ENCODE measurements at places on chromosomes 16 and 17.

DNA sequence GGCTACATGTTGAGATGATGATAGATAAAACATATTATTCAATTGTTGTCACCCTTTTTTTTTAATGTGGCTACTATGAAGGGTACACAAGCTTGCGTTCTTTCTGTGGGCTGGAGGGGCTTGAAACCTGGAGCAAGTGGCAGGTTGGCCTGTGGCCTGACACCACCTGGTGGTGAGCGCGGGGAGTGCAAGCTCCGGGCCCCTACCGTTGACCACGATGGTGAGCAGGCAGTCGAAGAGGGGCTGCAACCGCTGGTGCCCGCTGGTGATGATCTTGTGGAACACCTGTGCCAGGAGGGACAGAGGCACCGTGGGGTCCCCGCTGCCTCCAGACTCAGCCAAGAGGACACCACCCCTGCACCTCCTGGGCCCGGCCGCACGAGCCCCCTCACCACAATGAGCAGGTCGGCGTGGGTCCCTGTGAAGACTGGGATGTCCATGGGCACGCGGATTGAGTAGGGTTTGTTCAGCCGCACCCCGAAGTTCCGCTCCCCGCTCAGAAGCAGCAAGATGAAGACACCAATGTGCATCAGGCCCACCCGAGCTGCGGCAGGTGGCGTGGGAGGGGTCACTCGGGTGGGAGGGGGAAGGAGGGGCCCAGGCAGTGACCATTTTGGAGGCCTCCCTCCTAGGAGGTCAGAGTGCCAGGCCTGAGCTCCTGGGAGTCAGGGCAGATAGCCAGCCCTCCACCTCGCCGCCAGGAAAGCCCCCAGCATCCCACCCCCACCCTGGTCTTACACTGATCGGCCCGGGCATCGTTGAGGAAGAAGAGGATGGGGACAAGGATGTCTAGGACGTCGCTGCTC is 14.4 kb downstream of the HID1 start:
- peak; percentile 85 for DNase-seq

DNA sequence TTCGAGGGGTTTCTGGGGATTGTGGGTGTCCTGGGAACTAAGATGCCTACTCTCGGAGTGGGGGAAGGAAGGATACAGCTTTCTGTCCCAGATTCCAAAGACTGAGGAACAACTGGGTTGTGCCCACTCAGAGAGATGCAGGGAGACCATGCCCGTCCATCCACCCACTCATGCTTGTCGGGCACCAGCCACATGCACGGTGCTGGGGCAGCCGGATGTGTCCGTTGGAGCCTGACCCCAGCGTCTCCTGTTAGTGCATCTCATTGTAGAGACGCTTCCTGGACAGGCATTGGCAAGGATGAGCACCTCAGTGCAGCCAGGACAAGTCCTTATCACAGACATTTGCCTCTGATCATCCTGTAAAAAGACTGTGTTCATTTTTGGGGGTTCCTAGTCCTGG is 58.1 kb downstream of the METRNL start:
- no peak for DNase-seq

- DNase-seq, result no peak
Observed at GRCh38 chr16:30445149-30445407, 596 bp downstream of the SEPHS2 start.

DNA sequence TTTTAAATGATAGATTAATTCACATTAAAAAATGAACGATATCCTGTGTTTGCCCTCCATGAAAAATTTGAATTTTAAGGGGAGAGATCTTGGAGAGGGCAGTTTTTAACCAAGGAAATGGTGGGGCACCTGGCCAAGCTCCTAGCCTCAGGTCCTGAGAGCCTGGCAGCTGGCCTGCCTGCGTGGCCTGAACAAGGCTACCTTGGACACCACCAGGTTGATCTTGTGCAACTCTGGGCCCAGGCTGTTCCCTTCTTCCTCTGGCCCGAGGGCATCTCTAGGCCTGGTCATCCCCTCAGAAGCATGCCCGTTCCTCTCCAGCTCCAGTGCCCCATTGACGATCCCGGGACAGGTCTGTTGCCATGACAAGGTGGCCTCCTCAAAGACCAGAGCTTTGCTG is 33.4 kb upstream of the LONP2 start:
- DNase-seq, result no peak

- DNase-seq, result no peak
Observed at GRCh38 chr16:86906623-86907022, 328.3 kb downstream of the FOXL1 start.

DNA sequence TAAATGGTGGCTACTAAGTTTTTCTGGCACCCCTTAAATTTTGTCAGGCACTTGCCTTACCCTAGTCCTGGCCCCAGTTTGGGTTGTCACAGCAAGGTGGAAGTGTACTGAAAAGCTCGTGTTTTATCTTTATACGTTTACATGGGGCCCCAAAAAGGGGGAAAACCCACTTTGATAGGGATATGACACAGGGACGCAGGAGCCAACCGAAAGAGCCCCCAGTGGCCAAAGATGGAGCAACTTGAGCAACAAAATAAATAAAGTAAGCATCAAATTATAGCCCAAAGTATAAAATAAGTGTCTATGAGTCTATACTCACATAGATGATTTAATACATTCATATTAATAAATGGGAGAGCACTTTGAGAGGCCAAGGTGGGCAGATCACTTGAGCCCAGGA is 5.0 kb upstream of the CETP start:
- DNase-seq, result no peak

- DNase-seq, result no peak
Observed at GRCh38 chr17:7582396-7583252, 1.0 kb upstream of the MPDU1 start.

DNA sequence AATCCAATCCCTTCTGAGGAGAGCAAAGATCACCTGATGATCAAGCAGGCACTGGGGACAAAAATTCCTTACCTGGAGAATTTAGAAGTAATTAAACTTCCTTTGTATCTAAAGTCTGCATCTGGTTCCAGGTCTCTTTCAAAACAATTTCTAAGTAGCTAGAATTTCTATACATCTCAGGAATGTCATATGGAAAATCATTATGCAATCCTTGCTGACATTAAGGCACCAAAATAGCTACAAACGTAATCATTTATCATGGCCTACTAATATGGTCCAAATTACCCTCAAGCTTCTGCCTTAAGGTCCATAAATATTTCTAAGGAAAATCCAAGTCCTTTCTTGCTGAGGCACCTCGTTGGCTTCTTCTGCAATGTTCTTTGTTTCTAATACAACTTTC is 32.9 kb upstream of the YPEL2 start:
- no peak for DNase-seq

DNA sequence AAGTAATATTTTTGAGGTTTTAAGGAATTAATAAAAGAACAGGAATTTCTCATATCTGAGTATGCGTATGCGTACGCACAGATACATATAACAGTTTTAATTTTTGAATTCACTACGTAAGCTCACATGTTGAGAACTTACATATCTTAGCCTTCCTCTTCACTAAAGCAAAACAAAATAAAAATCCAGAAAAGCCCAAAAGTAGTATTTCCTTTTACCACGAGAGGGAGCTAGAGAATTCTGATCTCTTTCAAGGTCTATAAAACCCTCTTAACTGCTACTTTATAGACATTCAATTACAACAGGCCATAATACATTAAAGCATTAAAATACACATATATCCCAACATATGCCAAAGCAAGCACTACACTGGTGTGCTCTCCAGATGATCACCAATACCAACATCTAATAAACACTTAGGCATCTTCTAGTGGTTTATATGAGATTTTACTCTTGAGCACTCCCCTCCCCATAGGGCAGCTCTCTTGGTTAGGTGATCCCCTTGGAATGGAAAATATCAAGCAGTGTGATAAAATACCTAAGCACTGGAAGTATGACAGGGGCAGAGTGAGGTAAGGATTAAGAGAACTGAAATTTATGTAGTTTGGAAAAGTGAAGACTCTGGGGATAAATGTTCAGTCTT is 94.0 kb downstream of the SKAP1 start:
- DNase-seq, result no peak

- DNase-seq, result no peak
Observed at GRCh38 chr17:27540318-27541101, 84.3 kb downstream of the KSR1 start.

DNA sequence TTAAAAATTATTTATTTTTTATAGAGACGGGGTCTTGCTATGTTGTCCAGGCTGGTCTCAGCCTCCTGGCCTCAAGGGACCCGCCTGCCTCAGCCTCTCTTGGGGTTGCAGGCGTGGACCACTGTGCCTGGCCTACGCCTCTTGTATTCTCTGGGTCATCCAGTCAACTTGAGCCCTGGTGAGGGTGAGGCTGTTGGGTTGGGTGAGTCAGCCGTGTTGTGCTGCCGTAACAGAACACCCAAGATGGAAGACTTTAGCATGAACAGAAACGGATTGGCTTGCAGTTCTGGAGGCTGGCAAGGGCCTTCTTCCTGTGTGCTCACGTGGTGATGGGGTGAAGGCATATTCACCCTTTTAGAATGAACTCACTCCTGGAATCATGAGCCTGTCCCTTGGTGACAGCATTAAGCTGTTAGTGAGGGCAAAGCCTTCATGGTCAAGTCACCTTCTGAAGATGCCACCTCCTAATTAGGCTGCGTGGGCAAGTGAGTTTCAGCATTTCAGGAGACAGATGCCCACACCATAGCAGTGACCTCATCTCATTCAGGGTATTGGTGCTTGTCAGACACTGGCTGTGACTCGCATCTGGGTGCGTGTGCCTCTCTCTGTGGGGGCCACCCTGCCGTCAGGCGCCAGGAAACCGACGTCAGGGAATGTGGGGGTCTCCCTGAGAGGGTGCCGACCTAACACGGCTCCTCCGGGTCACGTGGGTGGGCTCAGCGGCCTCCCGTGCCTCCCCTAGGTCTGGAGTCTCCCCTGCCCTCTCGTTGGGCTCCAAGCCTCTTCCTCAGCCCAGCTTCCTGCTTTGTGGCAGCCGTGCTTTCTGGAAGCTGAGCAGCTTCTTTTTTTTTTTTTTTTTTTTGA is 49.8 kb downstream of the WDR45B start:
- DNase-seq, result no peak

- no peak for DNase-seq
Observed at GRCh38 chr17:78967782-78968362, 11.9 kb downstream of the LGALS3BP start.

Measured in CD4-positive, alpha-beta T cell treated with Interleukin-17A for 4 hours (primary cell).